ENCODE measurements at places on chromosomes 11 and 22. TPM values are rescaled to one million over a fixed set of nuclear protein-coding genes. Genes with fewer than 3 reads are reported as not detected.

Gene SERPING1
- 118 TPM for total RNA-seq

Gene KIAA0930
- total RNA-seq: 18.6 TPM

Gene SYT8
- total RNA-seq: not detected

GRCh38 chr11:32439501-32440210, 4.3 kb upstream of the WT1 start:
- no peak for DNase-seq

GRCh38 chr11:73944901-73945300, 5.9 kb upstream of the DNAJB13 start:
- no peak for DNase-seq

GRCh38 chr11:8408151-8408941, 144.7 kb upstream of the LMO1 start:
- no peak for DNase-seq

GRCh38 chr11:118998822-118999221, 884 bp downstream of the CENATAC start:
- no peak for DNase-seq

Measured in Right ventricle myocardium superior (tissue), 1 donor.